Right kidney (tissue), 9 donors: ENCODE measurements at places on chromosomes 11 and 22.

GRCh38 chr11:11620921-11621572, 758 bp downstream of the GALNT18 start:
- DNase-seq = peak; percentile 77

- DNase-seq = no peak
Measured at GRCh38 chr22:22655452-22656290, 11.3 kb downstream of the GGTLC2 start.

DNA sequence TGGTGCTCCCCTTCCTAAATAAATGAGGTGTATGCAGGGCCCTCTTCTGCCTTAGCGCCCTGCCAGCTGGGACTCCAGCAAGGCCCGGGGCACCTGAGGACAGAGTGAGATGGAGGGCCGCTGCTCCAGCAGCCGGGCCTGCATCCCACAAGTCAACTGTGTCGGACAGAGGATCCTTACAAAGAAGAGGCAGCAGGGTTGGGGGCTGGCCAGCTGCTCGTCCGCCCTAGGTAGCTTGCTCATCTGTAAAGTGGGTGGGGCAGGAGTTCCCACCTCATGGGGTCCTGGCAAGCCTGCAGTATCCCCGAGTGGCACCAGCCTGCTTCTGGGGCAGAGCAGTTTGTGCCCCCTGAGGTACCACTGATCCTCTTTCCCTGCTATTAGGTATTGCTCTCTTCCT, 7.6 kb downstream of the TMEM121B start:
- no peak for DNase-seq

DNA sequence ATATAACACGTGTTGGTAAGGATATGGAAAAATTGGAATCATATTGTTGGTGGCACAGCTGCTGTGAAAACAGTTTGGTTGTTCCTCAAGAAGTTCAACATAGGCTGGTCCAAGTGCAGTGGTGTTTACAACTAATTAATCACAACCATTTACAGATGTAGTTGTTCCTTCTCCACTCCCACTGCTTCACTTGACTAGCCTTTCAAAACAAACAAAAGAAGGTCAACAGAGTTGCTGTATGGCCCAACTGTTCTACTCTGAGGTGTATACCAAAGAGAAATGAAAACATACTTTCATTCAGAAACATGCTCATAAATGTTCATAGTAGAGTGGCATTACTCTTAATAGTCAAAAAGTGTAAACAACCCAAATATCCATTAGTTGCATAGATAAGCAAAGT, 36.6 kb upstream of the ACAT1 start:
- DNase-seq = no peak

- no peak for DNase-seq
Measured at GRCh38 chr11:78788533-78788932, 213.9 kb upstream of the NARS2 start.

GRCh38 chr22:32518381-32518780, 43.8 kb downstream of the FBXO7 start:
- no peak for DNase-seq

DNA sequence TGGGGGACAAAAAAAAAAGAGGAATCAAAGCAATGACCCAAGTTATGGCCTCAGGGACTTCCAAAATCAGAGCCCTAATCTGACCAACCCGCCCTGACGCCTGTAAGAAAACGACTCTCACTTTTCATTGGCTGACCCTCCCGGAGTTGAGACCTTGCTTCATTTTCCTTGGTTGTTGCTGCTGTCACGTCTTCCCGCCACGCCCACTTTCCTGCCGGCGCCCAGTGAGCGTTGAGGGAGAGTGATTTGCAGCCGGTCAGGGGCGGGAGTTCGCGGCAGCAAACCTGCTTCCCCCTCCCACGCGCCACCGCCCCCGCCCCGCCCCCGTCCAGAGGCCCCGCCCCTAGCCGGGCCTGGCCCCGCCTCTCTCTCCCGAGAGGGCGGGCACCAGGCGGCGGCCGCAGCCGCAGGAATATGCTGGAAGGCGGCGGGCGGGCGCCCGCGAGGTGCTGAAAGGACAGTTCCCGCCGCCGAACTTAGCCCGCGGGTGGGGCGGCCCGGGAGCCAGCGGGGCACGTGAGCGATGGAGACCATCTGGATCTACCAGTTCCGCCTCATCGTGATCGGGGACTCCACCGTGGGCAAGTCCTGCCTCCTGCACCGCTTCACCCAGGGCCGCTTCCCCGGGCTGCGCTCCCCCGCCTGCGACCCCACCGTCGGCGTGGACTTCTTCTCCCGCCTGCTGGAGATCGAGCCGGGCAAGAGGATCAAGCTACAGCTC, at the start of gene RAB39A:
RAB39A (plus strand) TSS at position 403 of the 721 bp plus-strand sequence; CDS start at position 524, 121 bp downstream.
- DNase-seq = peak; percentile 76

- no peak for DNase-seq
Measured at GRCh38 chr11:104146421-104146820, 17.5 kb downstream of the PDGFD start.

DNA sequence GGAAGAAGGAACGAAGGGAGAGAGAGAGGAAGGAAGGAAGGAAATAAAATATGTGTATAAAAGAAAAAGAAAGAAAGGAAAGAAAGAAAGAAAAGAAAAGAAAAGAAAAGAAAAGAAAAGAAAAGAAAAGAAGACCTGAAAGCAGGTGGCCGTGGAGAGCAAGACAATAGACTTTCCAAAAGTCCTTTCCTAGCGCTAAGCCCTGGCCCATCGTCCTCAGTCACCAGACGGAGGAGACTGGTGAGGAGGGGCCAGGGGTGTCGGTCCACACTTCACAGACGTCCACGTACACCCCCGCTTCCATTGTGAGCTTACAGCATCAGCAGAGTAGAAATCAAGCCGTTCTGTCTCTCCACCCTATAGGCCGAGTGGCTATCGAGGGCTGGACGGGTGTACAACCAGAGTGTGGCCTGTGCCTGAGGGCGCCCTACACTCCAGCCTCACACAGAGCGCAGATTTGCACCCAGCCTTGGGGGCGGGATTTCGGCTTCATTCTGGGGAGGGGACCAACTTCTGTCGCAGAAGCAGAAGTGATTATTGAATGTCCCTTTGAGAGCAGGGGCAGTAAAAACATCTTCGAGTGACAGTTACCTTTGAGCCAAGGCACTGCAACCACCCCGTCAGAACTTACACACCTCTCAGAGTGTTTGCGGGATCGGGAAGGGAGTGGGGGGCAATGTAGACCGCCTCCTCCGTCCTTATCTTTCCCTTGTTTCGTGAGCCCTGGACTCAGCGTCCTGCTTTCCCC, 2.0 kb upstream of the BSX start:
- peak; percentile 24 for DNase-seq

- DNase-seq = no peak
Measured at GRCh38 chr22:36929621-36930020, 16.2 kb downstream of the CSF2RB start.

DNA sequence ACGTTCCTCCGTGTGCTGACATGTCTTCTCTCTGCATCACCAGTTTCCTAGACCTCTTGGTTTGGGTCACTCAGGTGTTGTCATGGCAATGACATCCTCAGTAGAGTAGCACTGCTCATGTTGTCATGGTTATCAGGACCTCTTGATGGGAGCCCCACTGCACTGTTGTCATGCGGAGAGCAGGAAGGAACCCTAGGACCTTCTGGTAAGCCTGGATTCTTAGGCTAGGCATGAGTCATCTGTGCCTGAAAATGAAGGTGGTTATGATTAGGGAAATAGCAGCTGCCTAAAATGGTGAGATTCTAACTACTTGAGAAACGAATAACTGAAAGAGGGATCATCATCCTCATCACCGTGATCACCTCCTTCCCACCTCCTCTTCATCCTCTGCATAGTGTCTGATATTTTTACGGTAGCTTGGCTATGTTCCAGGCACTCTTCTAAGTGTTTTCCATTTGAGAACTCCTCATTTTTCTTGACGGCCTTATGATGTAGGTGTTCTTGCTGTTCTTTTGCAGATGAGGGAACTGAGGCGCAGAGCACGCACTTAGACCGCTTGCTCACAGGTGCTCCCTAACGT, 858.4 kb downstream of the NTM start:
- DNase-seq = no peak

- DNase-seq = no peak
Measured at GRCh38 chr11:97259884-97260283, 870.1 kb downstream of the JRKL start.

GRCh38 chr22:42699976-42700352, 20.7 kb downstream of the A4GALT start:
- no peak for DNase-seq

DNA sequence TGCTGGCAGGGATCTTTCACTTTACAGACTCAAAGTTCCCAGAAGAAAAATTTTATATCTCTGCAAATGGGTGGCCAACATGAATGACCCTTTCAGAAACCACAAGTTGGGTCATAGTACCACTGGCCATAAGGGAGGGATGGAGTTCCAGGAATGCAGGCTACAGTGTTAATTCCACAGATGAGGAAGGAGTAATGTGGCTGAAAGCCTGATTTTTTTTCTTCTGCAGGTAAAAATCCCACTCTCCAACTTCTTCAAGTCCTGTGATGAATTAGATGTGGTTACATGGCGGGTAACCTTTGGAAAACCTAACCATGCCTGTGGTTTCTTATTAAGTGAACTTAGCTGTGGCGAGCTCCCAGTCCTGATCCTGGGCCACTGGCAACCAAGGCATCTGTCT, 103.2 kb downstream of the SLC1A2 start:
- DNase-seq = no peak

GRCh38 chr22:39134366-39135091, 18.0 kb downstream of the CBX7 start:
- DNase-seq = no peak

GRCh38 chr11:110305169-110306018, 9.0 kb upstream of the RDX start:
- no peak for DNase-seq

DNA sequence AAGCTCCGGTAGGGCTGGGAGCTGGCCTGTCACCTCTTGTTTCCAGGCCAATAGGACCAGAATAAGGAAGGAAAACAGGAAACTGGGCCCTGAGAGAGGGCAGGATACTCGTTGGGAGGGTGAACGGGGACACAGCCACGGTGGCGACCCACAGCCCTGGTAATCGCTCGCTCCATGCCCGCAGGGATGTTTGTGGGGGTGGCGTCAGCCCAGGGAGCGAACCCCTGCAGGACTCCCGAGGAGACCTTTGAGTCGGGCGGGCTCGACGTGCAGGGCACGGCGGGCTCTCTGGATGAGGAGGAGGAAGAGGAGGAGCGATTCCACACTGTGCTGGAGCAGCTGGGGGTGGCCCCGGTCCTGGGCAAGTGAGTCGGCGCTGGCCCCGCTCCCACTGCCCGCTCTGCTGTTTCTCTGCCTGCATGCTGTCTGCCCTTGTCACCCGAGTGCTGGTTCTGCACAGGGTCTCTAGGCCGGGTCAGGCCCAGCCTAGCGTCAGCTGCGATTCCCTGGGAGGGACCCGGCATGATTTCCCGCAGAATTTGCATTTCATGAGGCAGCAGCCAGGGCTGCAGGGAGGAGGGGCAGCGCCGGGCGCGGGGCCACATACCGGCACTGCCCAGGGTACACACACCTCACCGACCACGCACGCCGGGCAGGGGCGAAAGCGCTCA, 1.6 kb downstream of the CRACR2B start:
- DNase-seq = peak; percentile 67

- DNase-seq = no peak
Measured at GRCh38 chr11:68469122-68469521, 8.6 kb downstream of the PPP6R3 start.

GRCh38 chr11:126459691-126460281, 104.3 kb downstream of the ST3GAL4 start:
- no peak for DNase-seq

GRCh38 chr11:70127653-70128434, 49.7 kb downstream of the ANO1 start:
- no peak for DNase-seq

DNA sequence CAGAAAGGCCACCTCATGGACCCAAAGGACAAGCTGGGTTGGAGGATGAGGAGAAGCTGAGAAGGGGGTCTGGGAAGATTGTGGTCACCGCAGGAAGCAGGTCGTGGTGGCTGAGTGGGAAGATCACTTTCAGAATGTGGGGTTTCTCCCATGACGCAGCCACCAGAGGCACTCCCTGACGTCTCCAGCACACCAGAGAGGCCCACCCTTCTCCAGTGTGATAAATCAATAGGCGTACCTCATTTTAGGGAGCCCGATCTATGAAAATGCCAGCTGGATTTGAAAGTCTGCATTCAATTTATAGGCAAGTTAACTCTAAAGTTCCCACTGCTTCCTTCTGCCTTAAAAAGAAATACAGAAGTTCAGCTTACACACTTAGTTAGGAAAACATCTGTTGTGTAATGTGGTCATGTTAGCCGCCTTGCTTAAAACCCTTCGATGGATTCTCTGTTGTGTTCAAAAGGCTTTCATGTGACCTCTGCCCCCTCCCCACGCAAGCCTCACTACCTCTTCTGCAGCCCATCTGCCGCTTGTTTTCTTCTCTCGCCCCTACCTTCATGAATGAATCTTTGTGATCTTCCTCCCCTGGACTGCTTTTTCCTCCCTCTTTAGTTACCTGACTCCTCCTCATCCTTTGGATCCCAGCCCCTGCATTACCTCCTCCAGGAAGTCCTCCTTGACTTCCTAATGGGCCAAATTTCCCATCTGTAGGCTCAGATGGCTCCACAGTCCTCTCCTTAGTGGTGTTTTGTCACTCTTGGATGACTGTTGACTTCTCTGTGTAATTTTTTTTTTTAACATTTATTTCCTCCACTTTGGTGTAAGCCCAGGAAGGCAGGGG, 10.7 kb downstream of the TSPAN18 start:
- no peak for DNase-seq

DNA sequence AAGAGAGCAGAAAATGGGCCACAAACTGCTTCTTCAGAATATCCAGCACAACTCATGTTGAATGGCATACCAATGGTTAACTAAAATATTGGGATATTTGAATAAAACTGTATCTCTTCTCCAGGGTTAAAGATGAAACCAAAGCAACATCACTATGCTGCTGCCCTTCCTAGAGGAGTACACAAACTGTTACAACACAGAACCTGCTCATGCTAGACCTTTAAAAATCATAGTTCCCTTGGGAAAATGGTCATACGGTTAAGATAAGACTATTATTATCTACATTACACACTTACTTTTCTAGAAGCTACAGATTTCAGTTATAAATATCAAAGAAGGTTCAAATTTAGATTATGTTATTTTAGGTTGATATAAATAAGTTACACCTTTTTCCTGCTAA, 78.6 kb upstream of the TP53AIP1 start:
- DNase-seq = no peak

GRCh38 chr11:12784445-12784844, 110.2 kb downstream of the TEAD1 start:
- no peak for DNase-seq

- DNase-seq = no peak
Measured at GRCh38 chr11:10534316-10534715, 6.7 kb downstream of the RNF141 start.

DNA sequence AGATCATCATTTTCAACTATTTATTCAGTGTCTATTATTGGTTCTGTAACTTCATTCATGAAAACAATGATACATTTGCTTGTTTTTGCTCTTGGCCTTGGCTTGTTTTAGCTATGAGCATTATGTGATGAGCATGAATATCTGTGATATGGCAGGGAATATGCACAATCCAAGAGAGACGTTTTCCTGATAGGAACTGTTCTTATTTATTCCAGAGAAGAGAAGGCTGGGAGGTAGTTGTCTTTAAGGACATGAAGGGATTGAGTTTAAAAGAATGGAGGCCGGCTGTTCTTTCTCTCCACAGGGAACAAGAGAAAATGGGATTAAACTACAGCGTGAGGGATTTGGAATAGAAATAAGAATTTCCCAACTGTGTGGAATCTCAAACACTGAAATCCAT, 30.3 kb downstream of the BLID start:
- no peak for DNase-seq
